ENCODE measurements at places on chromosomes 2 and 18.

GRCh38 chr2:151762694-151763093, 28.4 kb upstream of the NEB start:
- peak; percentile 80 for DNase-seq

- DNase-seq = no peak
Observed at GRCh38 chr18:42458226-42458625, 503.2 kb downstream of the PIK3C3 start.

DNA sequence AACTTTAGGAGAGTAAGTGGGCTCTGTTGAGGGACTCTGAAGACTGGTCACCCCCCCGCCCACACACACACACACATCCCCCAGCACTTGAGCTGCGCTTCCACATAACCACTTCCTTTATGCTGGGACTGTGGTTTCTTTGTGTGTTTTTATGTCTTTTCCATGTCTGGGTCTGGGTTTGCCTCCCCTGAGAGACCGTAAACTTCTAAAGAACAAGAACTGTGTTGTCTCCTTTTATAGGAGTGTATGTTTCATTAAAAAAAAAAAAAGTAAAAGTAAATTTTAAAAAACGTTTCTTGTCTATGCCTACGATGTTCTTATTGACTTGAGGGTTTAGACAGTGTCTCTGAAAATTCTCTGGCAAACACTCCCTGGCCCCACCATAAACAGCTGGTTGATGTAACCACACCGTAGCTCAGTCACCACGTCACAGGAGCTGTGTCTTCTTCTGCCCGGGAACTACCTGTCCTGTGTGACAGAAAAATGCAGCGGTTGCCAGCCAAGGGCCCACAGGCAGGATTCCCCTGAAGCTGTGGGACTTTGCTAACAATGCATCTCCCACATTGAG, 68.0 kb downstream of the KLHL29 start:
- DNase-seq = peak; percentile 48

- no peak for DNase-seq
Observed at GRCh38 chr18:3885209-3885792, 435.3 kb downstream of the TGIF1 start.

GRCh38 chr2:43482961-43483360, 112.9 kb downstream of the THADA start:
- peak; percentile 58 for DNase-seq

GRCh38 chr18:22689712-22690111, 243.4 kb upstream of the RBBP8 start:
- DNase-seq = no peak

GRCh38 chr2:147463881-147464520, 380.8 kb upstream of the ACVR2A start:
- no peak for DNase-seq

GRCh38 chr2:52404866-52405265, 1362.7 kb upstream of the CHAC2 start:
- no peak for DNase-seq

GRCh38 chr18:47931718-47932103, 1.3 kb upstream of the SMAD2 start:
- no peak for DNase-seq

Data from AG10803 (cell line).